ENCODE measurements at places on chromosomes 3 and 15.

DNA sequence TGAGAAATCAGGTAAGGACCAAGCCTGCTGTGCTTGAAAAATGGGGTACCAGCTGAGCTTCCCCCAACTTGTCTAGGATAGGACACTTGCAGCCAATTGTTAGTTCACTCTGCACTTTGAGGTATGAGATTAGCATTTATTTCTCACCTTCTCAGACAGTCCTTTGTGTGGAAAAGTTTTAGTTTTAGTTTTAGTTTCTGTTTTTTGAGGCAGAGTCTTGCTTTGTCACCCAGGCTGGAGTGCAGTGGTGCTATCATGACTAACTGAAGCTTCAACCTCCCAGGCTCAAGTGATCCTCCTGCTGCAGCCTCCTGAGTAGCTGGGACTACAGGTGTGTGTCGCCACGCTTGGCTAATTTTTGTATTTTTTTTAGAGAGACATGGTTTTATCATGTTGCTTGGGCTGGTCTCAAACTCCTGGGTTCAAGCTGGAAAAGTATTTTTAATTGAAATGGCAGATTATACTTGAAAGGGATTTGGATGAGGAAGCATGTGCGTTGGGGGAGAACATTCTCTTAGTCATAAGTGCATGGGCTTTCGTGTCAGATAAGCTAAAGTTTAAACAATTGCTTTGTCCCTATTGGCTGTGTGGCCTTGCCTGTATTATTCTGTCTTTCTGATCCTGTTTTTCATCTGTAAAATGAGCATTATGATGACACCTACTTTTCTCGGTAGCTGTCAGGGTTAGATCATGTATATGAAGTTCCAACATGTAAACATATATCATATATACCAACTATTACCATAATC lies 25.2 kb upstream of the CCK start:
- DNase-seq: no peak

- no peak for DNase-seq
These were observed 40.6 kb downstream of the FOXB1 start for GRCh38 chr15:60044636-60045270.

- DNase-seq: no peak
These were observed 88.7 kb downstream of the ANKRD28 start for GRCh38 chr3:15708882-15709677.

DNA sequence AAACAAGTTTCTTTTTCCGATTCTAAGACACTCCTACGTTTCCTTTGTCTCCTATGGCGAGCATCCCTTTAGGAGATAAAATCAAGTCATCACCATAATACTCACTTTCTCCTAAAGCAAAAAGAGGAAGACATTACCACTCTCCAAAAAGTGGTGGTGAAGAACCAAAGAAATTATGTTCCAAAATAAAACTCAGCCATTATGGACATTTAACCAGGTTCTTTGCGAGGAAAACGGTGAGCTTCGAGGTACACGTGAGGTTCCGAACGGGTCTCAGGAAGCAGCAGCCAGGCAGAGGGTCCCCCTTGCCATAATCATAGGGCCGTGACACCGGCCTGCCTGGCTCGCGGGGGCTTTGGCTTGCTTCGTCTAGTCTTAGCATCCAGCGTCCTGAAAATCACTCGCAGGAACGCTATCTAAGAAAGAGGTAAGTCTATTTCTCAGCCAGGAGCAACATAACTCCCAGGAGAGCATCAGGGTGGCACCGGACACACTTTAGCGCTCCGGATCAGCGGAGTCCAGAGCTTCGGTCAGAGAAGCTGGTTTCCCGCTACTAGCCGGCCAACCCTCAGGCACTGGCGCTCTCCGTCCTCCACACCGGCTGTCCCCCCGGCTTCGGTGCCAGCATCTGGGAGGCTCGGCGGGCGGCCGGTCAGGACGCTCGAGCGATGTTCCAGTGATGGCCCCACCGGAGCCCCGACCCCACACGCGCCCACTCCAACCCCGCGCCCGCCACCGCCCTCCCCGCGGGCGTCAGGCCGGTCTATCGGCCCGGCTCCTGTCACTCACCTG lies 581 bp downstream of the IP6K1 start:
- no peak for DNase-seq

GRCh38 chr15:74265046-74265639 lies 29.0 kb downstream of the CCDC33 start:
- no peak for DNase-seq

GRCh38 chr3:127886231-127886955 lies 28.6 kb upstream of the KBTBD12 start:
- no peak for DNase-seq

- DNase-seq: no peak
These were observed 615.0 kb upstream of the NECTIN3 start for GRCh38 chr3:110456438-110457138.

GRCh38 chr3:132513057-132513456 lies 84.0 kb upstream of the ACKR4 start:
- no peak for DNase-seq

DNA sequence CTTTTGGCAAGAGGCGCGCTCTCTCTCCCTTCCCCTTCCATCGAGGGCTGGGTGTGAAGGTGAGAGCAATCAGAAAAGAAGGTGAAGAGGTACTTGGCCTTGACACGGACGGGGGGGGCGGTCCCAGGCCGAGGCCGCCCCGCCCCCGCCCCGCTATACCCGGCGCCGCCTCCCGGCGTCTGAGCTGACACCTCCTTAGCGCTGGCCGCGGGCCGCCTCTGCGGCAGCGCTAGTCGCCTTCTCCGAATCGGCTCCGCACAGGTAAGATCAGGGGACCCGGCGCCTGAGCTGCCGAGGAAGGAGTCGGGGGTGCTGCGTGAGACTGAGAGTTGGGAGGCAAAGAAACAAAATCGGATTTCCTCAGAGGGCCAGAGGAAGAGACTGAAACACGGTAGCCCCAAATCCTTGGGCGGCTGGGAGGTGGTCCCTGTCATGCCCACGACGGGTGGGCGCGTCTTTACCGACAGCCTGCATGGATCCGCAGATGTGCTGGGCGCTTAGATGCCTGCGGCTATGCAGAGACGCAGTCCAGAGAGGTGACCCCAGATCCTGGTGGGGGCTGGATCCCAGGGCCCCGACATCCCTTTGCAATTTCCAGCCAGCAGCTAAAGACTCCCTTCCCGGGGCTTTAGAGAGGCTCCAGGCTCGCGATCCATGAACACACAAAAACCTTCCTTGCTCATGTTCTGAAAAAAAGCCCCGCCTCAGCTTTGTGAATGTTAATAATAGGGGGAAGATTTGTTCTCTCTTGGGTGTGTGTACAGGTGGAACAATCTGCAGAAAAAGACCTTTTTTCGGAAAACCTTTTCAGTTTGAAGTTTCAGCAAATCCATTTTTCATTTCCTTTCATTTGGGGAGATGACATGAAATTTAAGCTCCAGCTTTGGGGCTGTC lies at the start of gene ENTPD3:
TSS of gene ENTPD3 (plus strand) at position 184 of the 894 bp plus-strand sequence. CDS start 874 bp downstream, outside the sequence.
- no peak for DNase-seq

- no peak for DNase-seq
These were observed 70.8 kb upstream of the PSMD6 start for GRCh38 chr3:64093825-64094712.

DNA sequence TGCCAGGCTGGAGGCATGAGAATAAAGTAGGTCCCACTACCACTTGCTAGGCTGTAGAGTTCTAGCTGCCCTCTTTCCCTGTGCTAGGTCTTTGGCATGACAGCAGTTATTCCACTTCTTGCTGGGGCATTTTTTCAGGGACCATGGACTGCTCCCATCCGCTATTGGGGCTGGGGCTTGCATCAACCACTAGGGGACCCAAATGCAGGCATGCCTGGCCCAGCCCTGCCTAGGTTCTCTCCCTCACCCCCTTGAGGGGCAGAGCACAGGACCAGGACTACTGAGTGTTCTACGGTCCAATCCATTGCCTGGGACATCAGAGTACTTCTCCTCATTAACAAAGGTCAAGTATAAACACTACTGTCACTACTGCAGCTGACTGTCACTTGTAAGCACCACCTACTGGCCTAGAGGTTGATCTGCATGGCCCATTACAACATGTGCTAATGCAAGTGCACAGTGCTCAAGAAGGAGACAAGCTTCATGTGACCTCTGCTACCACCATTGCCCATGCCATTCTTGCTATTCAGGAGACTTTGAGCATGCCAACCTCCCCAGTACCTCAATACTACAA lies 270.5 kb downstream of the MBNL1 start:
- no peak for DNase-seq

- no peak for DNase-seq
These were observed 130.8 kb upstream of the TSPAN3 start for GRCh38 chr15:77201665-77202064.

DNA sequence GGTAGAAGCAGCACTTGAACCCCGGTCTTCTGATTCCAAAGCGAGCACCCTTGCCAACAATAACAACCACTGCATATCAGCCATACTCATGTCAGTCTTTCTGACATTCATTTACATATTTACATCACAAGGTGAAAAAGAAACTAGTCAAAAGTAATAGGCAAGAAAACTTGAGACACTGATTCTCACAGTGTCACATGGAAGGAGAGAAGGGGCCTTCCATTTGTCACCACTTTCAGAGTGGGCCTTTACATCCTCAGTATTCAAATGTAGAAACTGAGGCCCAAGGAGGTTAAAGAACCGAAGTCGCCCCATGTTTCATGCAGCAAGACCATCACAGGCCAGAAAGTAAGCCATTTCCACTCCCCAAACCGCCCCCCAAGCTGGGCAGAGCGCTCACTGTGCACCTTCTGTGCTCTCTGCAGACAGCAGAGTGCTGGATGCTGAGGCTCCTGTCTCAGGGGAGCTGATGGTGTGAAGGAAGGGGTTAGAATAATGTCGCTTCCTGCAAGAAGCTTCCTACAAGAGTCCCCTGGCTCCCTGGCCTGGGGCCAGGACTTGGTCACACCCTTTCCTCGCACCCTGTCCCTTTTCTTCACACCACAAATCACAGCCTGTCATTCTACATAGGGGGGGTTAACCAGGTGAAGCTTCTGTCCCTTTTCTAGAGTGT lies 260.1 kb downstream of the UACA start:
- no peak for DNase-seq

DNA sequence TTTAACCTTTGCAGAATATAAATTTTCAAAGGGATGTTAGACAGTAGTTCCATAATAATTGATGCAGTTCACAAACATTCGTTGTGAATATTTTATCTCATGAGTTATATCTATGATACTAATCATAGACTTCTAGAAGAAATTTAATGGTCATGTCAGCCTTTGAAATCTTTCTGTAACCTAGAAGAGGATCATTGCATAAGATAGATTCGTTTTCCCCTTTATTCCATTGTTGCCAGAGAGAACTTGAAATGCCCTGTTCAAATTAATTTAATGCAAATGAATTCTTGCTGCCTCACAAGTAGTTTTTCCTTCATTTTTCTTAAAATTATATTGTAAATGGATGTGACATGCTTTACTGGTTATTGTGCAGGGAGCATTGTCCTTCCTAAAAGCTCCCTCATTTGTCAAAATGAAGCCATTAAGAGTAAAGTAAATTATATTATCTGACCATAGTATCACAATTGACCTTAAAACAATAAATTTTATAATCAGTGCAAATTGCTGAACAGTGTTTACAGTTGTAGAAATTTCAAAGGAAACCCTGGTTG lies 128.5 kb upstream of the ZNF717 start:
- DNase-seq: no peak

DNA sequence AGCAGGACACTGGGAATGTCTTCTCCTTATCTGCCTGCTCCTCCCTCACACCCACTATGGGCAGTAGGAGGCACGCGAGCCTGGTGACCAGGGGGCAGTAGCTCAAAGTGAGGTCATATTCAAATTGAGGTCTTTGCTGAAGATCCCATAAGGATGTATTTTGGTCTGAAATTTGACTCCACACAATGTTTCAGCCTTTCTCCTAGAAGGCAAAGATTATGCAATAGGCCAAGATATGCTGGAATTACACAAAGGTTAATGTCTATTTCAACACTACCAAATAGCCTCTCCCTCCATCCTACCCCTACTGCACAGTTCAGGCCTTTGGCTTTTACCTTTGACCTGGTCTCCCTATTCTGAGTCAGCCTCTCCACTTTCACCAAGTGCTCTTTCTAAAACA lies 203.0 kb downstream of the TIGIT start:
- no peak for DNase-seq

DNA sequence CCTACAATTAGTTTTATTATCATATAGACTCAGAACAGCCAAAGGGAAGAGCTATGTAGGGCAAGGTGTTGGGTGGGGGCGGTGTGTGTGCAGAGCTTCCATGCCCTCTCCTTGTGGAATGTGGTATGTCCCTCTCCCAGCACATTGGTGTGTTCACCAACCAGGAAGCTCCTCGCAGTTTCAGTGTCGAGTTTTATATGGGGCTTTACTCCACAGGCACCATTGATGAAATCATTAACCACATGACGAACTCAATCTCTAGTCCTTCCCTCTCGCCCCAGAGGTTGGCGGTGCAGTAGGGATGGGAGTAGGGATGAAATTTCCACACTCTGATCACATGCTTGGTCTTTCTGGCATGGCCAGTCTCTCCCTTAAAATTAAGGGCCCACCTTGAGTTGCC lies 13.6 kb upstream of the SRP14 start:
- no peak for DNase-seq

GRCh38 chr15:96670389-96670788 lies 339.9 kb downstream of the NR2F2 start:
- no peak for DNase-seq

DNA sequence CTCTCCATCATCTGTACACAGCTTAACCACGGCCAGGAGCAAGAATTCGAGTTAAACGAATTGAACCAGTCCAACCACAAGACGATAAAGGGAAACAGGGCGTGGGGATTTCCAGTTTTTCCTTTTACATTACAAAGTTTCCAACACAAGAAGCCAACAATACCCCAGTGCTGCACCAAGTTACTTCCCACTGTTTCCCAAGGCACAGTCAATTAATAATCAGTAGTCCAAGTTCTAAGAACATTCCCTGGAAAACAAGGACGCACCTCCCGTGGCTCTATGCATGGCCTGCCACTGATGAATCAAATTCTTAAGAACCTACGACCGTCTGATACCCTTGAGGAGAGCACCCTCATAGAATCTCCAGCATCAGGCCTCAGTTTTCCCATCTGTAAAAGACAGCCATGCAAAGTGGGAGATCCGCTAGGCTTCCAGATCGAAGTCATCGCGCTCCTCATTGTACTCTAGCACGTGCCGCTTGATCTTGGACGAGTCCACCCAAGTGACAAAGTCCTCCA lies 774 bp downstream of the IMP3 start:
- DNase-seq: no peak

GRCh38 chr15:62834686-62835329 lies 207.7 kb upstream of the TPM1 start:
- DNase-seq: no peak

DNA sequence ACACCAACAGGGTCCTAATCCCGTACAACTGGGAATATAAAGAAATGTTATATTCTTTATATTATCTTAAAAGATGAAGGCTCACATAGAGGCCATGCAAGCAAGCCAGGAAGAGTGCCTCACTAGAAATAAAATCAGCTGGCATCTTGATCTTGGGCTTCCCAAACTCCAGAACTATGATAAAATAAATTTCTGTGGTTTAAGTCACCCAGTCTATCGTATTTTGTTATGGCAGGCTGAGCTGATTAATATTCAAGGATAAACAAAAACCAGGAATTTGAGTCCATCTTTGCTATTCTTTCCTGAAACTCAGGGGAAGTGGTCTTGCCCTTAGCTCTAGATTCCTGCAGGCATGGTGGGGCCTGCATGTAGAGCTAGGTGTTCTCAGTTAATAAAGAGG lies 42.7 kb downstream of the ATOSA start:
- DNase-seq: no peak

GRCh38 chr3:23590424-23591273 lies 215.1 kb upstream of the UBE2E1 start:
- DNase-seq: no peak

GRCh38 chr3:79250746-79251145 lies 517.1 kb downstream of the ROBO1 start:
- no peak for DNase-seq

Measured in caudate nucleus (tissue), 63 donors.